ENCODE measurements at places on chromosomes 5 and 9.

GRCh38 chr5:180830253-180831138, 27.9 kb upstream of the MGAT1 start:
- peak; percentile 60 for DNase-seq

DNA sequence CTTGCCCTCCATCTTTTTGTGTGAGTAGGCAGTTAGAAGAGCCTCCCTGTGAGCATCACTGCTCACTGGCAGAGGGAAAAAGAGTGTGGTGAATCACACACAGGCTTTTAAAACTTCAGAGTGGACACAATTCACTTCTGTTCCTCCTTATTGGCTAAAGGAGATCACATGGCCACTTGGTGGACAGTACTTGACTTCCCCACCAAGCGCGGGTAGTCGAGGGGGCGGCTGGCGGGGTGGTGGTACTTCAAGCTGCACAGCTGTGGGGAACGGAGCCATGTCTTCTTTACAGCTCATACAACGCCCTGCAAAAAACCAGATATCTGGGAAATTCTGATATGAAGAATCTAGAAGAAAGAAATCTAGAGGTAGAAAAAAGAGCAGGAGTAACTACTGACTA, 95.4 kb downstream of the PAM start:
- no peak for DNase-seq

DNA sequence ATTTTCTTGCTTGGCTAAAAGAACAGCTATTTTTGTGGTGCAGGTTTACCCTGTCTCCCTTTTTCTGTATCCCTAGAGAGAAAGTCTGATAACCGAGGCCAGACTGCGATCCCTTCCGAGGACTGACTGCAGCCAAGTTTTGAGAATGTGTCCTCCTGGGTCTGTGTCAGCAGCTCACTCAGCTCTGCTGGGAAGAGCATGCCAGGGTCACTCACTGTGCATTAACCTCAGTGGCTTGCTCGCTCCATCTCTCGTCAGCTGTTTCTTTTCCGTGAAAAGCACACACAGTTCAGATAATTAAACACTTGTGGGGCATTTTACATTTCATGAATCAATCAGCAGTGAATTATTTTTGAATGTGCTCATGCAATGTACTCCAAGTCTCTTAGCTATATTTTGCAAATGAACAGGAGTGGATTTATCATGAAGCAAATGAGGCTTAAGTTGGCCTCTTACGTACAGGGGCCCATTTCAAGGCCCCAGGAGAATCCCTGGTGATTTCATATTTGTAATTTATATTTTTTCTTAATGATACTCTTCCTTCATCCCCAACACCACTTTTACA, 252.1 kb downstream of the SMARCA2 start:
- DNase-seq, result no peak

DNA sequence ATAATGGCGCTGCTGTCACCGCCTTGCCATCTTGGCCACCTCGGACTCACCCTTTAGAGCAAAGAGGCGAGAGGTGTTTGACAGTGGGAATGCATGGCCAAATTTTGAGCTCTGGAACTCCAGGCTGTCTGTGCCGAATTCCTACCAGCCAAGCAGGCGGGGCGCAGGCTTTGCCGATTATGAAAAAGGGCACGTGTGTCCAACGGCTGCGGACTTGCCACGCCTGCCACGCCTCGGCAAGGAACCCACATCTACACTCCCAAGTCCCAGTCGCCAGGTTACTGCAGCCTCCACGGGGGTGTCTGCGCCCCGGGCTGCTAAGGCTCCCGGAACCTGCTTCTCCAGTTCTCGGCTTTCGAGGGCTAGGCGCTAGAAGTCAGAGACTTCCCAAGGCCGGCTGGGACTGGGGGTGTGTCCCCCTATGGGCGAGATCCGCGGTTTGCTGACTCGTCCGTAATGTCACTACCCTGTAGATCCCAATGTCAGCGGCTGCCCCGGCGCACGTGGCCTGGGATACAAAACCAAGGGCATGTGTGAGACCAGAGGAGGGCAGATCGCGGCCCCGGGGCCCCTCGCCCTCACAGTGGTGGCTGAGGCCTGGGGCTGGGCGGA, 2.8 kb downstream of the NPR3 start:
- no peak for DNase-seq

DNA sequence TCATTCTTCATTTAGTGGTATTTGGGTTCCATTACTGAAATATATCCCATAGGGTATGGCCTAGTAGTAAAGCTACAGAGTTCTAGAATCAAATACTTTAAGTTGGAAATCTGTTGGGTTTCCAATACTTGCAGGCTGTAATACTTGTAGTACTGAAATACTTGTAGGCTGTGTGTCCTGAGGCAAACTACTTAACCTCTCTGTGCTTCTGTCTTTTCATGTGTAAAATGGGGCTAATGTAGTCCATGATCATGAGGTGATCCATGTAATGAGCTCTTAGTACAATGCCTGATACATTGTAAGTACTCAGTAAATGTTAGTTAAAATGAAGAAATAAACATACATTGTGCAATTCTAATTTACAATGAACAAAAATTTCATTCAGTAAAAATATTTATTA, 368.9 kb downstream of the CSNK1G3 start:
- DNase-seq, result no peak

- no peak for DNase-seq
Observed at GRCh38 chr9:77735494-77735893, 87.4 kb upstream of the GNA14 start.

Data from stimulated activated CD4-positive, alpha-beta T cell treated with anti-CD3 and anti-CD28 coated beads, Interleukin-4, amount 100 ng/mL, for 4 hours (primary cell).